Stimulated activated CD8-positive, alpha-beta memory T cell treated with anti-CD3 and anti-CD28 coated beads, Interleukin-4, amount 100 ng/mL, for 48 hours (primary cell): ENCODE measurements at places on chromosomes 3 and 15.
A peak's percentile ranks its signal among the peaks of the same experiment; 100 is the strongest.

- DNase-seq: no peak
Observed at GRCh38 chr15:100686725-100687473, 84.5 kb downstream of the ASB7 start.

- peak; percentile 59 for DNase-seq
Observed at GRCh38 chr3:68057637-68058320, 403.4 kb upstream of the SUCLG2 start.

GRCh38 chr15:82021992-82022391, 23.8 kb downstream of the MEX3B start:
- DNase-seq: no peak

DNA sequence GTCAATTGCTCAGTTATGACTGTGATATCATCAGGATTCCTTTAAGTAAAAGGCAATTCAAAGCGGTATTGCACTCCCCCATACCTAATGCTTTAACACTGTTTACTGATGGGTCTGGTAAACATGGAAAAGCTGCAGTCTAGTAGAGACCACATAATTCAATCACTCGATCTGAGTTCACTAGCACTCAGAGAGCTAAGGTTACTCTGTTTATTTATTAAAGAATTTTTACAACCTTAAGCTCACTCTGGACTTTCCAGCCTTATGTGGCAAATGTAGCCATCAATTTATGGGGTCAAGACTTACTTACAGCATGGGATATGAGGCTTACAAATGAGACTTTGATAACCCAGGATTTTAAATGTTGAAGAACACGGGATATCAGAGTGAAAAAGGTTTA, 18.4 kb upstream of the CCR2 start:
- DNase-seq: no peak

DNA sequence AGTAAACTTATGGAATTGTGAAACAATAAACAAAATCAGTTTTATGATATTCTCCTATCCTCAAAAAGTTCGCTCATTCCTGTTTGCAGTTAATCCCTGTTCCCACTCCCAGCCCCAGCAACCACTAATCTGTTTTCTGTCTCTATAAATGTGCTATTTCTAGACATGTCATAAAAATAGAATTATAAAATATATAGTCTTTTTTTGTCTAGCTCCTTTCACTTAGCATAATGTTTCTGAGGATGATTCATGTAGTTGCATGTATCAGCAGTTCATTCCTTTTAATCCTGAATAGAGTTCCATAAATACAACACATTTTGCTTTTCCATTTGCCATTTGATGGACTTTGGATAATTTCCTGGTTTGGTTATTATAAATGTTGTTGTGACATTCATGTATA, 140.0 kb downstream of the KCNAB1 start:
- DNase-seq: no peak

DNA sequence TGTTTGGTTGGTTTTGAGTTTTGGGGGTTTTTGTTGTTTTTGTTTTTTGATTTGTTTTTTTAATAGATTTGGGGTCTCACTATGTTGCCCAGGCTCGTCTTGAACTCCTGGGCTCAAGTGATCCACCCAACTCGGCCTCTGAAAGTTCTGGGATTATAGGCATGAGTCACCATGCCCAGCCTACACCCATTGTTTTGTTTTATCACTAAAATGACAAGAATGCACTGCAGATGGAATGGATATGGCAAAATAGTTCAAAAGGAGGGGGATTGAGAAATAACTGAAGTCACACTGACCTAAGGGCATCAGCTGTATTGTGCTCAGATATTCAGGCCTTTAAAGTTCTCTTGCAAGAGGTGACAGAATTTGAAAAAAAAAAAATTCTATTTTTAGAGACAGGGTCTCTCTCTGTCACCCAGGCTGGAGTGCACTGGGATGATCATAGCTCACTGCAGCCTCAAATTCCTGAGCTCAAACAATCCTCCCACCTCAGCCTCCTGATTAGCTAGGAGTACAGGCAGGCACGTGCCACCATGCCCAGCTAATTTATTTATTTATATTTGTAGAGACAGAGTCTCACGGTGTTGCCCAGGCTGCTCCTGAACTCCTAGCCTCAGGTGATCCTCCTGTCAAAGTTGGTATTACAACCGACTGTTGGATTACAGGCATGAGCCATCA, 4.4 kb upstream of the RASA2 start:
- DNase-seq: no peak

- DNase-seq: no peak
Observed at GRCh38 chr3:10628891-10629670, 123.7 kb upstream of the ATP2B2 start.
